Naive B cell (primary cell): ENCODE measurements at places on chromosomes 13 and 19.
A peak's percentile ranks its signal among the peaks of the same experiment; 100 is the strongest.

GRCh38 chr13:32205431-32206096 lies 109.6 kb downstream of the ZAR1L start:
- DNase-seq, result no peak

DNA sequence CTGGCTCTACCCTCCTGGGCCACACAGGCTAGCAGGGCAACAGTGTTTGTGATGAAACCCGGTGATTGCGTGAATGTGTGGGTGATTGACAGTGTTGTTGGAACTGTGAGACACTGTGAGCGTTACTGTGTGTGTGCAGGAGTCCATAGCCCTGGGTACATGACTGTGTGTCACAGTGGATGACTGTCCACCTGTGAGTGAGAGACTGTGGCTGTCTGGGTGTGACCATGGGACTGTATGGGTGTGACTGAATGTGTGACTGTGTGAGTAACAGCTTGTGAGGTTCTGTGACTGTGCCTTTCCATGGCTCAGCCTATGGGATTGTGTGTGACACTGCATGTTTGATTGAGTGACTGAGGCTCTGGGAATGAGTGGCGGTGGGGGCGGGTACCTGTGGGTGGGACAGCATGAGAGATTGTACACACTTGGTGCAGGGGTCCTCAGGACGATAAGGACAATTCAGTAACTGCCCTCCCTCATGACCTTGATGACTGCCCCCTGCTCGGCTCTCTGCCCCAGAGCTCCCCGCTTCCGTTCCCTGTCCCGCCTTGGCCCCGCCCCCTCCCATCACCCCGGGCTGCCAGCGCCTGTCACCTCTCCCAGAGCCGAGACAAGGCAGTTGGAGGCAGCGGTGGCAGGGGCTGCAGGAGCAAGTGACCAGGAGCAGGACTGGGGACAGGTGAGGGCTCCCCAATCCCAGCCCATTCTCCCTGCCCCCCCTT lies at the start of gene GIPR:
Gene GIPR (plus strand): TSS at position 602 of the 722 bp plus-strand sequence. CDS start 1,300 bp downstream, outside the sequence.
- DNase-seq, result no peak

- no peak for DNase-seq
These were observed 59.2 kb upstream of the MYCBP2 start for GRCh38 chr13:77386046-77386445.

GRCh38 chr19:39997638-39998216 lies 867 bp downstream of the ZNF546 start:
- no peak for DNase-seq

DNA sequence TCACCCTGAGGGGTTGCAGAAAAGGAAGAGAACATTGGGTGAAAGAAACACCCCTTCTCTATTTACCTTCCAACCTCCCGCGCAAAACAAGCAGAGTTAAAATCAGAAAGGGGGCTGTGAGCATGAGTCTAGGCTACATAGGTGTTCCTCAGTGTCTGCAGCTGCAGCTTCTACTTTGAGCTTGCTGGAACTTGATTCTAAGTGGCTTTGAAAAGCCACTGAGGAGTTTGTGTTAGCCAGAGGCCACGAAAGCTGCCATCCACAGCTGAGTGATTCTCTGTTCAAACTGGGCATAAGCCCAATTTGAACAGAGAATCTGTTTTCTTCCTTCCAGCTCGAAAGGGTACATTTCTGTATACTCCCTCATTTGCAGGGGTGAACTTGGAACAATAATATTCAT lies 343.9 kb downstream of the PCDH9 start:
- DNase-seq, result no peak

- no peak for DNase-seq
These were observed 380.8 kb upstream of the SPRY2 start for GRCh38 chr13:80721689-80722088.

DNA sequence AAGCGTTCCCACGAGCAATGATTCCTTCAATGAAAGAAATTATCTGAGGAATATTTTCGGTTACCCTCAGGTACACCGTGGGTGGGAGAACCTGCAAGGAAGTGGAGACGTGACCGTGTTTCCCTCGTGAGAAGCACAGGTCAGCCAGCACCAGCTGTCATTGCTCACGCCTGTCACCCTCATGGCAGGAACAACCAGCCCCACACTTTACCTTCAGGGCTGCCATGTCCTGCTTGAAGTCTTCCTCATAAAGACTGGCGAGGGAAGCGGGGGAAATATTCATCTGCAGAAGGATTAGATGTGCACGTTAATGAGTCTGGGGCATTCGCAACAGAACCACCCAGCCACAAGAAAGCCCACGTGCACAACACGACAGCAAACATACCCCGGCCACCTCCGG lies 18.2 kb downstream of the CARS2 start:
- DNase-seq, result no peak

- DNase-seq, result peak; percentile 99
These were observed 440 bp upstream of the U2AF2 start for GRCh38 chr19:55654323-55654867.

- no peak for DNase-seq
These were observed 61.2 kb downstream of the GNG7 start for GRCh38 chr19:2641332-2641698.

- DNase-seq, result no peak
These were observed 1.4 kb upstream of the SBSN start for GRCh38 chr19:35529241-35530218.

DNA sequence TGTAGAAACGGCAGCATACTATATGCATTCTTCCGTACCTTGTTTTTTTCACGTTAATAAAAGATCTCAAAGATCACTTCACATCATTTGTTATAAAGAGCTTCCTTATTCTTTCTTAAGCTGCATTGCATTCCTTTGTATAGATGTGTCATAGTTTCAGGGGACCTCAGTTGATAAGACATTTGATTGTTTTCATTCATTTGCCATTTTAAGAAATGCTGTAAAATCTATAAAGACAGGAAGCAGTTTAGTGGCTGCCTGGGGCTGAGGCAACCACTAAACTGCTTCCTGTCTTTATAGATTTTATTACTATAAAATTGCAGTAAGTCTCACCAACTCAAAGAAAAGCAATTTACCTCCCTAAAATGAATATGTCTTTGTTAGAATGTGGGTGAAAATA lies 59.4 kb downstream of the ZDHHC20 start:
- DNase-seq, result no peak

DNA sequence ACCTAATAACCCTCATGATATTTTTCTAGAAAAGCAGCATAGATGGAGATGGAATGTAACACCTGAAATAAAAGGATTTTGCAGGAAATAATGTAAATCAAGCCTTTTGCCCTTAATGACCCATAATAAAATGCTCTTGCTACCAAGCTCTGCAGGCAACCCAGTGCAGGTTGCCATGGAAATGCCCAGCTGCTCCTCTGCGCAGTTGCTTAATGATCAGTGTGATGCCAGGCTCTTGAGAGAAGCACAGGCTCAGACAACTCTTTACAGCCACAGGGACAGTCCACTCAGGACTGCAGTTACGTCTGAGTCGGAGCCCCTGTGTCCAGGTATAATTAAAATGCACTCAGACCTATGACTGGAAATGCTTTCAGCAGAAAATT lies 165.5 kb downstream of the LACC1 start:
- no peak for DNase-seq

GRCh38 chr19:48818234-48818820 lies 7.5 kb upstream of the BCAT2 start:
- DNase-seq, result no peak

- DNase-seq, result no peak
These were observed 18.3 kb downstream of the NMRK2 start for GRCh38 chr19:3950871-3951861.

GRCh38 chr13:77456271-77456670 lies 79.2 kb upstream of the SCEL start:
- no peak for DNase-seq

- DNase-seq, result no peak
These were observed 512 bp upstream of the ZNF93 start for GRCh38 chr19:19900139-19900728.

DNA sequence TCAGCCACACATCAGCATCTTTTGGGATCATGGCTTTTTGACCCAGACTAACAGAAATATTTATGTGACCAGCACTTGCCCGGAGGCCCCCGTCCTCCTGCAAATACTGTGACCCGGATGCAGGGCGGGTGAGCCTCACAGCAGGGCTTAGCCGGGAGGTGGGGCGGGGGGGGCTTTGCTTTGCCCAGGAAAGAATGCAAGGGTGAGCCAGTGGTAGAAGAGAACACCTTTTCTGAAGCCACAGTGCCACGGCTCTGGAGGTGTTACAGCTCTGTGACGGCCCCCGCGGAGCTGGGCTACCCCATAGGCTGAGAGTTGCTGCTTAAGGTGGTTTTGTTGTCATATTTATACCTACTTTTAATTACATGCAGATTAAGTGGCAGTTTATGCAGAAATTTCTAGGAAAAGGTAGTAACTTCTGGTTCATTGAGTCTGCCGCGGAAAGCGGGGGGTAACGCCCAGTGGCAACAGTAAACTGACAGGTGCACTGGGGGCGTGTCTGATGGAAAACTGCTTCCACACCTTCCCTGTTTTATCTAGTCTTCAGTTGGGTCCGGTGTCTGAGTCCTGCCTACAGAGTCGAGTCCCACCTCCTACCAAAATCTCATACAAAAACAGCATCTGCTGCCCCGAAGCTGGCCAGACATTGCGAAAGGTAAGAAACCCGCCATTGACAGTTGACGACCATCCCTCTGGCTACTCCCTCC lies 187.9 kb downstream of the TEX29 start:
- no peak for DNase-seq

GRCh38 chr19:35773020-35773806 lies 2.2 kb upstream of the ARHGAP33 start:
- no peak for DNase-seq

DNA sequence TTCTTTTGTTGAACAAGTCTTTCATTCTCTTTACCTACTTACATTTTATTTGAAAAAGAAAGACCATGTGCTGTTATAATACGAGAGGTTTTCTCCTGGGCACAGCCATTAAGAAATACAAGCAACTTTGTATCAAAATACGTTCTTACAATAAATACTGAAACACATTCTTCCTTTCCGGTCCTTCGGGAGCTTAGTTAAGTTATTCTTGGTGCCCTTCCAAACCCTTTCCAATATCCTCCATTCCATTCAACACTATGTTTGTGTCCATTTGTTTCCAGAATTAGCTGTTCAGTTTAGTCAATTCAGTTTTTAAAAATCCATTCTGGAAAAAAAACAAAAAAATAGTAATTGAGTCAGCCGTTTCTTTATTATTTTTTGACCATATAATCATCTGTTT lies 746.8 kb upstream of the SLC10A2 start:
- DNase-seq, result no peak

- DNase-seq, result no peak
These were observed 15.1 kb downstream of the IFT88 start for GRCh38 chr13:20582026-20582425.

DNA sequence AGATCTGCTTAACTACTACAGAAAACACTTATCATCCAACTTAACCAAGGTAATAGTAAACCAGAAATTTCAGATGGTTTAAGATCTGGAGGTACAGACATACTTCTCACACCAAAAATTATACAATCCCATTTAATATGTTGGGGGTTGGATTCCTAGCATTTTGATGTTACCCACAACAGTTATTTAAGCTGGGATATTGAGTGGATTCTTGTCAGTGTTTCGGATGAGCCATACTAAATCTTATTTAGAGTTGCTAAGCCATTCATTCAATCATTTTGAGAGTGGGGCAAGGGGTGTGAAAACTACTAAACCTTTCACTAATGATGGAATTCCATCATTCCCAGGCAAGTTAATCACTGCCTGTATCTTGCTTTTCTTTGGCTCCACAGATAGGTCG lies 40.6 kb downstream of the KATNAL1 start:
- no peak for DNase-seq

- DNase-seq, result peak; percentile 20
These were observed 4.8 kb downstream of the CIB3 start for GRCh38 chr19:16168465-16169081.

- no peak for DNase-seq
These were observed 971 bp upstream of the ANKRD10 start for GRCh38 chr13:110915874-110916206.

GRCh38 chr19:9711815-9712214 lies 36.9 kb upstream of the ZNF562 start:
- DNase-seq, result no peak

DNA sequence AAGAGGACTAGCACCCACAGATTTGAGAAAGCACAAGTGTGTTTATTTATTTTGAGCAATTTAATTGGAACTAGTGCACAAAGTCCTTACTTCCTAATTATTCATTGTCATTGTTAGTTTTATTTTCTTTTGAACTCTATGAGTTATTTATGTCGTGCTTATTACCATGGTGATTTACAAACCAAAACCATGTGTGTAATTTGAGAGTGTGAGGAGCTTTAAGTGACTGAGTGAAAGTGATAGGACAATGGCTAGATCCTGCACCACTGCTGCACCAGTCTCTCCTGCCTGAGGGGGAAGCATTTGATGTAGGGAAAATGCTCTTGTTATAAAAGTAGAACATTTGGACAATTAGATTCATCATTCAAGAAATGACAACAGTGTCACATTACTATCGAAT lies 172.3 kb upstream of the KLF12 start:
- no peak for DNase-seq

- DNase-seq, result no peak
These were observed 20.4 kb downstream of the DGKH start for GRCh38 chr13:42068886-42069285.

GRCh38 chr19:49224879-49225278 lies 67.3 kb downstream of the TRPM4 start:
- DNase-seq, result peak; percentile 15
